ENCODE measurements at places on chromosomes 3 and 15. TPM values are rescaled to one million over a fixed set of nuclear protein-coding genes. Genes with fewer than 3 reads are reported as not detected.

VIPR1 gene
- polyA plus RNA-seq, result 17.3 TPM

NAA80 gene
- 19.5 TPM for polyA plus RNA-seq

DNA sequence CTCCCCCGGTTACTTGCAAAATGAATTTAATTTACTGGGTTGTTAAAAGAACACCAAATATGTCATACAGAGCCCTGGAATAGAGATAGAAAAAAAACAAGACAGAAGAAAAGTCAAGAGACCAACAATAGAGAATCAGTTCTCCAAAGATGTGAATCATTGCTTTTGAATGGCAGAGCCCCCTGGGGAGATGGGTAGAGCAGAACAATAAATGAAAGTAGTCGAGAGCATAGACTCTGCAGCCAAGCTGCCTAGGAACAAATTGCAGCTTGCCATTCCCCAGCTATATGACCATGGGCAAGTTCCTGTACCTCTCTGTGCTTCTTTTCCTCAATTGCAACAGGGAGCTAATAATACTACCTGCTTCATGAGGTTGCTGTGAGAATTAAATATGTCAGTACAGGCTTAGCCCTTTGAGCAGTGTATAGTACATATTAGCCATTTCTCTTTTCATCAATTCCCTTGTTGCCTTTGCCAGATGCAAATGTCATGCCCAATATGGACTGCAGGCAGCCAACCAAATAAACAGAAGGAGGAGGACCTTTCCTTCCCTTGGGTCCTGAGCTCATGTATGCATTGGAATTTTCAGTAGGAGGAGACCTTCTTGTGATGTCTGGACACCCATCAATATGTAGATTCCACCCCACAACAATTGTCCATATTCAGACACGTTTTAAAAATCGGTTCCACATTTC, 25.0 kb upstream of the BFSP2 start:
- no peak for DNase-seq
- no peak overlapping the region for H3K4me3 ChIP-seq
- H3K4me1 ChIP-seq, result no peaks in the 10 kb centered on the region
- H3K27ac ChIP-seq, result no peak overlapping the region
- H3K36me3 ChIP-seq, result no peaks in the 10 kb centered on the region
- H3K27me3 ChIP-seq, result no peaks in the 10 kb centered on the region

- peaks cover 14% of the 10 kb centered on the region for H3K4me1 ChIP-seq
- DNase-seq, result no peak
- no peak overlapping the region for H3K27ac ChIP-seq
- no peak overlapping the region for H3K4me3 ChIP-seq
- no peaks in the 10 kb centered on the region for H3K27me3 ChIP-seq
These were observed 61.8 kb upstream of the ZNF148 start for GRCh38 chr3:125436921-125437320.

DNA sequence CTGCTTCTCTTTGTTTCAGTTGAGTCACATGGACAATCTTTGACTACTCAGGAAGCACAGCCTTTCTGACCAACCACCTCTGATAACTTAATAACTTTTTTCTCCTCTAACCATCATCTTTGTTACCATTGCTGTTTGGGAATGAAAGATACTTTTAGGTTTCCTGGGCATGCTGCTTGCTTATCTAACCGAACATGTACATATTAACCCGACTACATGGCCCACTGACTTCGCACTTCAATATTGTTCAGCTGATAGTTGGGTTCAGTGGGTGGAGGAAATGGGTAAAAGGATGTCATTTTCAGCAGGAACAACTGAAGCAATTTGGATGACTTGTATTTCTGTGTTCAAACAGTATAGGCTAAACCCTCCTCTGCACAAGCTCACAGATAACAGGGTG, 214.3 kb downstream of the SQOR start:
- no peak overlapping the region for H3K4me3 ChIP-seq
- H3K36me3 ChIP-seq, result no peaks in the 10 kb centered on the region
- H3K27me3 ChIP-seq, result no peaks in the 10 kb centered on the region

Measured in hepatocyte (in vitro differentiated cells).